ENCODE measurements at places on chromosomes 1 and 21.

DNA sequence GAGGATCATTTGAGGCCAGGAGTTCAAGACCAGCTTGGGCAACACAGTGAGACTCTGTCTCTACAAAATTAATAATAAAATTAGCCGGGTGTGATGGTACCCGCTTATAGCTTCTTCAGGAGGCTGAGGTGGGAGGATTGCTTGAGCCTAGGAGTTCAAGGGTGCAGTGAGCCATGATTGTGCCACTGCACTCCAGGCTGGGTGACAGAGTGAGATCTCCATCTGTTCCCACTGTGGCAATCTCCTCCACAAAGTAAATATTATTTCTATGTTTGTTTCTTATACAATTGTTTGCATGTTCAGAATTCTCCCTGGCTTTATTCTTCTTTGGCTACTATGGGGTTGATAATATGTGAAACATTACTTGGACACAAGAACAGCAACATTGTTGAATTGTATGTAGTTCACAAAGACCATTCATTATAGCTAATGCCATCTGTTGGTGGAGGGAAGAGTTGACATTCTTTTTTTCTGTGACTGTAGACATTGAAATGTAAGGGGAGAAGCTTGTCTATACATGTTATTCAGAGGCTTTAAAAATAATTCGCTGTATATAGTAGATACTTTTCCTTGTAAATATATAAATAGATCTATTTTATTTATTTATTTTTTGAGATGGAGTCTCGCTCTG, 47.8 kb upstream of the SRSF10 start:
- DNase-seq = no peak

DNA sequence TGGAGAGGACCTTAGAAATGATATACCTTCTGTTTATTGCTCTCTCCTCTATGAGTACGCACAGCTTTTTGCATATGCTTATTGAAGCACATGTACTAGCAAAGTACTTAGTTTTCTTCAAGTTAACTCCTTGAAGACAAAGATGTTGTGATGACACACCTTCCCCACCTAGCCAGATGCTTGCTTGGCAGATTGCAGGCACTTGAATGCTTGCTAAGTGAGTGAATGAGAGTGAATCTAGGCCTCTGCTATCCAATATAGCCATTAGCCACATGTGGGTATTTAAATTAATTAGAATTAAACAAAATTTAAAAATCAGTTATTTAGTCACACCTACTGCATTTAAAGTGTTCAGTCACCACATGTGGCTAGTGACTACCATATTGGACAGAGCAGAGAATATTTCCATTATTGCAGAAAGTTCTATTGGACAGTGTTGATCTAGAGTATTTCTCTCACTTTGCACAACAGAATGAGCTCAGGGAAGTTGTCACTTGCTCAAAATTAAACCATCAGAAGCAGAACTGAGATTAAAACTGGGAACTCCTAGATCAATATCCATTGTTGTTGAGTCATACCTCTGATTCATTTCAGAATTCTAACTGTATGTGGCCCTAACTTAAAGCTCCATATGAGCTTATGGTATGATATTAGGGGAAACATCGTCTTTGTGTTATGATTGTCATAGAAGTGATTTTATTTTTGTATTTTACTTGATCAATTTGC, 8.6 kb upstream of the EEIG2 start:
- DNase-seq = no peak

DNA sequence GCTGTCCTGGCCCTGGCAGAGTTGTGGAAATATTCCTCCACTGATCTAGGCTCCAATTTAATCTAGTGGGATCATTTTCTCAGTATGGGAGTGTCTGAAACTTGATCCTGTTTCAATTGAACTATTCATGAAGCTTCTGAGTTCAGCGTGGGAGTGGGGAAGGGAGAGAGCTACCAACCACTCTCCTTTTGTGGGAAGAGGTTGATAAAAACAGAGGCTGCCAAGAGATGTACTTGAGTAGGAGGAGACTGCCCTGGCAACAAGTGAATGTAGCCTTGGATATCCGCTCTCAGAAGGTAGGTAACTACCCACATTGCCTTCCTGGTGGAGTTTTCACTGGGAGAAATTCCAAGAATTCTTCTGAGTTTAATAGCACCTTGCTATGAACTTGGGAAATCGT, at the start of gene CTXND2:
TSS of gene CTXND2 (plus strand) at position 119 of the 400 bp plus-strand sequence. CDS start 25,179 bp downstream, outside the sequence.
- no peak for DNase-seq

DNA sequence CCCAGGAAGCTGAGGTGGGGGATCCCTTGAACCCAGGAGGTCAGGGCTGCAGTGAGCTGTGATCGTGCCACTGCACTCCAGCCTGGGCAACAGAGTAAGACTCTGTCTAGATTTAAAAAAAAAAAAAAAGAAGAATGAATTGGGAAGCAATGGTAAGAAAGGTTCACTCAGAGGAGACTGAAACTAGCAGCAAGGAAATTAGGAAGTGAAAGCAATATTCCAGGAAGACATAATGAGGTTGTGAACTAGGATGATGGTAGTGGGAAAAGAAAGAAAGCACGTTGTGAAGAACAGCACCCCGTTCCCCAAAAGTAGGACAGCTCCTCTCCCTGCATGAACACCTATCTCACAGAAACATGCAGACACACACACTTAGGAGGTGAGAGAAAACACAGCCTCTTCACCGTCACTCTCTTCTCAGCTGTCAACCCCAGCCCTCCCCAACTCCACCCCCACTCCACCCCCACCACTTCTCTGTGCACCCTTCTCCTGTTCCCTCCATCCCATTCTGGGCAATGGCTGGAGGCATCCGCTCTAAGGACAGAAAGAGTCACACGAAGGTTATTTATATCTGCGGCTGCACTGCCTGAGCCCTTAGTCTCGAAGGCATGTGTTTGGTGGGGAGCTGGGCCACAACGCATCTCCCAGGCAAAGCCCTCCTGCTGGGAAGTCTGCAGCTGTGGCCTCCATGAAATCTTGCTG, 101.8 kb upstream of the LPGAT1 start:
- DNase-seq = no peak

- DNase-seq = no peak
Observed at GRCh38 chr1:161718559-161719324, 2.6 kb upstream of the FCRLB start.

All from NCI-H187 (cell line).